ENCODE measurements at places on chromosomes 5 and 9.

DNA sequence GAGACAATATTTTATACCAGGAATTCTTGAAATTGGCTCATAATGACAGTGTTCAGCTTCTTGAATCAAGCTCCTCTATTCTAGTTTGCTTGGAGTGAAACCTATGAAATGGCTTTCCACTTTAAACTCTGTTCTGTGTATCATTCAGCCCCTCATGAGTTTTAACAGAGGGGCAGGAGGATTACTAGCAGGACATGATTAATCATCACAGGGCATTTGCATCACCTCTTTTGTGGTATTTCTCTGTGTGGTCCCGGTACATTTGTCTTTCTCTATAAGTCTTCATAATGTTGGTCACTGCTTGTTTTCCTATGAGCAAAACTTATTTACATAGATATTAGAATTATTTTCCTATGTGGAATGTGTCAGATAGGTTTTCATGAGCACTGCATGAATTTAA lies 21.2 kb downstream of the CAST start:
- peak; percentile 40 for DNase-seq

DNA sequence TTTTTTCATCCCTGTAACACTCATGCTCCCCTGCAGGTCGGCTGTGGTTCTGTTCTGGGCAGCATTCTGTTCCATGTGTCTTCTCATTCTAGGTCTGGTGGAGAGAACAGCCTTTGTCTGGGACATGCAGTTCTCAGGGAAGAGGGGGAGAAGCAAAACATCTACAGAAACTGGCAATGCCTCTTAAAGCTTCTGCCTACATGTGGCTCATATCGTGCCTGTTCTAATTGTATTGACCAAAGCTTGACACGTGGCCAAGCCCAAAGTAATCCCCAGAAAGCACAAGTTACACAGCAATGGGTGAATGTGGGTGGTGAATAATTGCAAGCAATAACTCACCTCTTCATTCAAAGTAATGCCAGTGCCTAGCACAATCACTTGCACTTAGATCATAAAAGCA lies 218.2 kb upstream of the IL12B start:
- no peak for DNase-seq

DNA sequence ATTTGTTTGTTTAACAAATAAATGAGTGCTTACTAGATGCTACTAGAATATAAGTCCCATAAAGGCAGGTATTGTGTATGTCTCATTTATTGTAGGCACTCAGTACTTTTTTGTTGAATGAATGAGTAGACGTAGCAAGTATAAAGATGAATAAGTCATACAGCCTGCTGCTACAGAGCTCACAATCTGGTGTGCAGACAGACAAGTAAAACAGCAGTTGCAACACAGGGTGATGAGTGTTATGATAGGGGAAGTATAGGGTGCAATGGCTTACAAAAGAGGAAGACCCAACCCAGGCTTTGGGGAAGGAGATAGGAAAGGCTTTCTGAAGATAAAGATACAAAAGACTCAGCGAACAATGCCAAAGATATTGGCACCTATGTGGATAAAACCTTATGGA lies 47.7 kb downstream of the SH3RF2 start:
- no peak for DNase-seq

- DNase-seq: no peak
These were observed 126.4 kb upstream of the CXCL14 start for GRCh38 chr5:135705141-135705631.

DNA sequence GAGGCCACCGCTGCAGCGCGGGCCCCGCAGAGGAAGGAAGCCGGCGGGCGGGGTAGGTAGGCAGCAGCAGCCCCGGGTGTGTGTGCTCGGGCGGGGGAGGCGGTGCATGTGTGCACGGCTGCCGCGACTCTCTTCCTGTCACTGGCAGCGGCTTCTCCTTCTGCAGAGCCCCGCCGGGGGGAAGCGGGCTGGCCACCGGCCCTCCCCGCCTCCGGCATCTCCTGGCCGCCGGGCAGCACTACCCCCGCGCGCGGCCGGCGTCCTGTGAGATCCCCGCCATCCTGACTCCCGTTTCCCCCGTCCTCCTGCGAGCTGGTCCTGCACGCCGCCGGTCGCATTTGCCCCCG lies 315 bp downstream of the PIK3R1 start:
- no peak for DNase-seq

DNA sequence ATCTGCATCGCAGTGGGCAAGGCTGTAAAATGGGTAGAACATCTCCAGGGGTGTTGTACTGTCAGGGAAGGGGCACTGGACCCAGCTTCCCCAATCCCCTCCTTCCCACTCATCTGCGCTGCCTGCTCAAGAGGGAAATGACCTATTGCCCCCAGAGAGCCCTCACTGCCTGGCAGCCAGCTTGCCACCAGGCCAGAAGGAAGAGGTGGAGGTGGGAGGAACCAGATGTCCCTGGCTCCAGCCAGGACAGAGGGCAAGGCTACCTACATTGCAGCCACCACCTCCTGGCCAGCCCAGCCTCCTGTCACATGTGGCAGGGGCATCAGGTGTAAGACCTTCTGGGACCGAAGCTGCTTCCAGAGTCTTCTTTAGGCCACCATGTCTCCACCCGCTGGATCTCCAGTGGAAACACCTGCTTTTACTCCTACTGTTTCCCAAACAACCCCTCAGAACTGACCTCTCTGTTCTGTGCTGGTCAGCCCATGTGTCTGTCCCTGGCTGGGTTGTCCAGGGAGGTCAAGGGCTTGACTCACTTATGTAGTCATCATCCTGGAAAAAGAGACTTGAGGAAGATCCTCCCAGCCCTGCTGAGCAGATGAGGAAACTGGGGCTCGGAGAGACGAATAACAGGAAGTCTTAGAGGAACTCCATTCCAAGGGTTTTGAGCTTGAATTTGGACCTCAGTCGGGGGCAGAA lies 42.3 kb downstream of the JADE2 start:
- peak; percentile 71 for DNase-seq

Measured in choroid plexus epithelial cell (primary cell).